Bone marrow (tissue), 2 donors: ENCODE measurements at places on chromosomes 13 and 19.

- DNase-seq: peak; percentile 26
Measured at GRCh38 chr13:84659359-84659661, 777.0 kb upstream of the SLITRK1 start.

DNA sequence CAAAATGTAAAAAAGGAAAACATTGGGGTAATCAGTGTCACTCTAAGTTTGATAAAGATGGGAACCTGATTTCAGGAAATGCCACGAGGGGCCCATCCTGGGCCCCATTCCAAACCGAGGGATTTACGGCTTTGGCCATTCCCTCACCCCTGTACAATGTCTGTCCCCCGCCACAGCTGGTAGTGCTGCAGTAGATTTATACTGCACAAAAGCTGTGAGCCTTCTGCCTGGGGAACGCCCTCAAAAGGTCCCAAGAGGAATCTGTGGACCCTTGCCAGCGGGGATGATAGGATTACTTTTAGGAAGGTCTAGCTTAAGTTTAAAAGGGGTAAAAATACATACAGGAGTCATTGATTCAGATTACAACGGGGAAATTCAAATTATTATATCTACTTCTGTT, 173.4 kb upstream of the SGCG start:
- DNase-seq: no peak

- DNase-seq: no peak
Measured at GRCh38 chr13:114025714-114026431, 52.0 kb upstream of the C13orf46 start.

GRCh38 chr13:20198781-20199180, 6.0 kb upstream of the GJB2 start:
- no peak for DNase-seq

DNA sequence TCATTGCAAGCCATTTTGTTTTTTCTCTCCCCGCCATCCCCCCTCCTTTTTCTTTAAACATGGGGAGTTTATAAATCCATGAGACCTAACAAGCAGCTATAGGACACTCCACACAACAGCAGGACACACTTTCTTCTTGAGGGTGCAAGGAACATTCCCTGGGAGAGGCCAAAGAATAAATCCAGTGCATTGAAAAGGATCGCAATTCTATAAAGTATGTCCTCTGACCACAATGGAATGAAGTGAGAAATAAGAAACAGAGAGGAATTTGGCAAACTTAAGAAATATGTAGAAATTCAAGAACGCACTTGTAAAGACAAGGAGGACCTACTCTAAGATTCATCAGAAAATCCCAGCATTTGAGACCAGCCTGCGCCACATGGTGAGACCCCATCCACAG, 11.9 kb downstream of the KLF2 start:
- DNase-seq: no peak

DNA sequence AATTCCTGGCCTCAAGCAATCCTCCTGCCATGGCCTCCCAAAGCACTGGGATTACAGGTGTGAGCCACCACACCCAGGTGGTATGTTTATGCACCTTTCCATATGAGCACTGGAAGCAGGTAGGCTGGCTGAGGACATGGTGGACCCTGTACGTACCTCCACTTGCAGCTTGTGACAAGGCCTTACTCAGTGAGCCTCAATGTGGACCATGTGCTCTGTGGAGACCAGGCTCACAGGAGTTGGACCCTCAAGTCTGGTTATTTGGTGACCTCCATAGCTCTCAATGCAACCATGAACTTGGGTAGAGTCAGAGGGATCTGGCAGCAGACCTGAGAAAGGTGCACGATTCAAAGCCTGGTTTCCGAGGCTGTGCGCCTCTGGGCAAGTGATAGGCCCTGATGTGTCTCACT, 5.5 kb downstream of the ACP4 start:
- DNase-seq: no peak

DNA sequence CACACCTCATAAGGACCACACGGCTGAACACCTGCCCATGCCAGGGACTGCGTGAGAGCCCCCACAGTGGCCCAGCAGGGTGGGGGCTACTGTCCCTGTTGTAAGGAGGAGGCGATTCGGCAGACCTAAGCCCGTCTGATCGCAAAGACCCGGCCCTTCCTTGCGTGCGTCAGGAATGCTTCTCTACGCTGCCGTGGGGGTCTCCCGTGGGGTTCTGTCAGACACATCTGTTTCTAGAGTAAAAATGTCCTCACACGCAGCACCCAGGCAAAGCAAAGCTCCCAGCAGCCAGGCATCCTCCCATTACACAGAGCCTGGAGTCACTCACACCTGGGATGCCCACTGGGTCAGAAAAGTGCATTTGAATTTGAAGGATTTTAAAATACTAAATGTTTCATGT, 147.7 kb upstream of the SOX1 start:
- no peak for DNase-seq

- DNase-seq: no peak
Measured at GRCh38 chr19:46226438-46226973, 3.0 kb upstream of the IGFL1 start.

- DNase-seq: no peak
Measured at GRCh38 chr13:100208626-100209025, 119.7 kb downstream of the PCCA start.

DNA sequence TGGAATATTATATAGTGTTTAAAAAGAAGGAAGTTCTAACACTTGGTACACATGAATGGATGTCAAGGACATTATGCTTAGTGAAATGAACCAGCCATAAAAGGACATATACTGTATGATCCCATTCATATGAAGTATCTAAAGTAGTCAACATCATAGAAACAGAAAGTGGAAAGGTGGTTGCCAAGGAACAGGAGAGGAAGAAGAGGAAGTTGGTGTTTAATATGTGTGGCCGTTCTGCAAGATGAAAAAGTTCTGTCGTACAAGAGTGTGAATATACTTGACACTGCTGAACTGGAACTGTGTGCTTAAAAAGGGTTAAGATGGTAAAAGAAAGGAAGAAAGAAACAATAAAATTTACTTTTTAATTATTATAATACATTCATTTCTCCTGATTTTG, 33.1 kb upstream of the C1QTNF9 start:
- DNase-seq: no peak

DNA sequence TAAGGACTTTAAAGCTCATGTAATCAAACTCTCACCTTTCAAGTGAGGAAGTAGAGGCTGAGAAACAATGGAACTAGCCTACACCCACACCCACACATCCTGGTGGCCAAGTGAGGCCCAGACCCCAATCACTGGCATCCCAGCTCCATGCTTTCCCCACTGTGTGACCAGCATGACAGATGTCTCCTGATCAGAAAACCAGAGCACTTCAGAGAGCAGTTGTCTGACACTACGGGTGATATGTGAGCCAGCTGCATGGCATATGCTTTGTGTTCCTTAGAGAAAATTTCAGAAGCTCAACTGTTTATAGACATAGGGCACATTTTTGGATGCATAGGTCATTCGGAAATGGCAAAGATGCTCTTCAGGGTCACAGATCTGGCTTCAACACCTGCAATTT, 315.2 kb downstream of the NDFIP2 start:
- no peak for DNase-seq

DNA sequence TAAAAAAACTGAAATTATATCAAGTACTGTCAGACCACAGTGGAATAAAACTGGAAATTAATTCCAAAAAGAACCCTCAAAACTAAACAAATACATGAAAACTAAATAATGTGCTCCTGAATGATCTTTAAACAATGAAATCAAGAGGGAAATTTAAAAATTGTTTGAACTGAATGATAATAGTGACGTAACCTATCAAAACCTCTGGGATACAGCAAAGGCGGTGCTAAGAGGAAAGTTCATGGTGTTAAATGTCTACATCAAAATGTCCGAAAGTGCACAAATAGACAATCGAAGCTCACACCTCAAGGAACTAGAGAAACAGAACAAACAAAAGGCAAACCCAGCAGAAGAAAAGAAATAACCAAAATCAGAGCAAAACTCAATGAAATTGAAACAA, 70.8 kb upstream of the TUBA3C start:
- no peak for DNase-seq

DNA sequence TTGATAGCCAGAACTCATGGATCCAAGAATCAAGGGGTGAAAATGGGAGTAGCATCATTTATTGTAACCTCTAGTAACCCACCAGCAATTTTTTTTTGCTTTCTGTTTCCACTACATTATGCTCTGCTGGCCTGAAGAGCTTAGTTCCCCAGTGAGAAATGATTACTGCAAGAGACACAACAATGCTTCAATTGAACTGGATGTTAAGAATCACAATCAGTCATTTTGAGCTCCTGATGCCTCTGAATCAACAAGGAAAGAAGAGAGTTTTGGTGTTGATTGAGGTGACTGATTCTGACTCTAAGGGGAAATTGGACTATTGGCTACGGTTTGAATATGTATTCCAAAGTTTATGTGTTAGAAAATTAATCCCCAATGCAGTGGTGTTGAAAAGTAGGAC, 1084.4 kb downstream of the SLITRK1 start:
- DNase-seq: no peak

DNA sequence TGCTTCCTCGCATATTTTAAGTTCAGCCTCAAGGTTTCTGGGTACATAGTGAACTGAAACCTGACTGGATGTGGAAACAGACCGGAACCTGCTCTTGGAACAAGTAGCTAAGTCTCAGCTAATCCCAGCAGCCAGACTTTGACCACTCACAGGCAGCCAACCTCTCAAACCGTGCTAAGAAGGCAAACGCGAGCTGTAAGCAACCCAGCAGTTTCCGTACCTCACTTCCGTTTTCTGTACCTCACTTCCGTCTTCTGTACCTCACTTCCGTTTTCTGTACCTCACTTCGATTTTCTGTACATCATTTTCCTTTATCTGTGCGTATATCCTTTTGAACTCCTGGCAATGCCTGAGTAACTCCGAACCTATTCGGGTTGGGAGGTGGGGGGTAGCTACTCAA, 96.8 kb downstream of the SUCLA2 start:
- DNase-seq: no peak

DNA sequence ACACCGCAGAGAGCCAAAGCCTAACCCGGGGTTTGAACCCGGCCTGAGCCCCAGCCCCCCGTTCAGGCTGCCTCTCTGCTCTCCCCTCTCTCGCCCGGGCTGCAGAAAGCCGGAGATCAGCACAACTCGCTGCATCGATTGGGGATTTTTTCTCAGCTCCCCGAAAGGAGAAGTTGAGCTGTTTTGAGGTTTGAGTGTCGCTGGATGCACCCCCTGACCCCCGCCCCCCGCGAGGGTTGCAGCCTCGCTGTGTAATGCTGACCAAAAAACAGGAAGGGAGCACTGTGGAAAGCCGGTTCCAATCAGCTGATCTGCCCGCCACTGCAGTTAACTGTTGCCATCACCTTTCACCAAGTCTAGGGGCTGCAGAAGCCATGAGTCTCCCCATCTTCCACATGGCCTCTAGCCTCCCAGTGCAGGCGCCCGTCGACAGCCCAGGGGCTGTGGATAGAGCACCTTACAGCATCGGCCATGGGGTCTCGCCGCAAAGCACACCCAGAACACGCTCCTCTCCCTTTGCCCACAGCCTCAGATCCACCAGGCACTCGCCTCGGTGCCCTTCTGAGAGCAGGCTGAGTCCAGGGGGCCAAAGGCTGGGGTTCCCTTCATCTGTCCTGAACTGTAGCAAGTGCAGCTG, 34.5 kb downstream of the MYO9B start:
- DNase-seq: peak; percentile 94

- DNase-seq: no peak
Measured at GRCh38 chr13:62040806-62041205, 625.2 kb upstream of the PCDH20 start.

- no peak for DNase-seq
Measured at GRCh38 chr13:28499609-28500008, 4.7 kb upstream of the FLT1 start.

DNA sequence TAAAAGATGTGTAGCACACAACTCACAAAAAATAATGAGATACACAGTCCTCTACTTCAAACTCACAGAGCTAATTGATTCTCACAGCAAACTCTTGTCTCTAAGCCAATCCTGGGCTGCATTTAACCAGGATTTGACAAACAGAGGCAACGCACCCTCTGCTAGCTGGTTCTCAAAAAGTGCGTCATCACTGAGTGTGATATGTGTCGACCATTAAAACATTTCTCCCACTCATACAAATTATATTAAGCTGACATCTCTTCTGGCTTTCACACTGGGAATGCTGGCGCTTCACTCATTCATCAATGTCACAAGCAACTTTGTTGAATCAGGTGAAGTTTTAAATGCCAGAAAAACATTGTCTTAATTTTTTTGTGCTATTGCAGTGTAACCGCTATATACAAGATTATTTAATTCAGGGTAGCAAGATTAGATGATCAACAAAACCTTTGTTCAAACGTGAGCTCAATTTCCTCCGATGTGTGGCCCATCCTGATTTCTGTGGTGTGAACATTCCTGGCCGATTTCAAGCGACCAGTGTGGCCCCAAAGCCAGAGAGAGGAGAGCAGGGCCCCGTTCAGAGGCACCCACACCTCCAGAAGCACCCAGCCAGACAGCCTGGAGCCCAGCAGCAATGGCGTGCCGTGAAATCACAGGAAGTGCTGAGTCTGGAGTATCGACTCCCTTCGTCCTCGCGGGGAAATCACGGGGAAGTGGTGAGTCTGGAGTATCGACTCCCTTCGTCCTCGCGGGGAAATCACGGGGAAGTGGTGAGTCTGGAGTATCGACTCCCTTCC, 49.4 kb downstream of the RASA3 start:
- DNase-seq: no peak

DNA sequence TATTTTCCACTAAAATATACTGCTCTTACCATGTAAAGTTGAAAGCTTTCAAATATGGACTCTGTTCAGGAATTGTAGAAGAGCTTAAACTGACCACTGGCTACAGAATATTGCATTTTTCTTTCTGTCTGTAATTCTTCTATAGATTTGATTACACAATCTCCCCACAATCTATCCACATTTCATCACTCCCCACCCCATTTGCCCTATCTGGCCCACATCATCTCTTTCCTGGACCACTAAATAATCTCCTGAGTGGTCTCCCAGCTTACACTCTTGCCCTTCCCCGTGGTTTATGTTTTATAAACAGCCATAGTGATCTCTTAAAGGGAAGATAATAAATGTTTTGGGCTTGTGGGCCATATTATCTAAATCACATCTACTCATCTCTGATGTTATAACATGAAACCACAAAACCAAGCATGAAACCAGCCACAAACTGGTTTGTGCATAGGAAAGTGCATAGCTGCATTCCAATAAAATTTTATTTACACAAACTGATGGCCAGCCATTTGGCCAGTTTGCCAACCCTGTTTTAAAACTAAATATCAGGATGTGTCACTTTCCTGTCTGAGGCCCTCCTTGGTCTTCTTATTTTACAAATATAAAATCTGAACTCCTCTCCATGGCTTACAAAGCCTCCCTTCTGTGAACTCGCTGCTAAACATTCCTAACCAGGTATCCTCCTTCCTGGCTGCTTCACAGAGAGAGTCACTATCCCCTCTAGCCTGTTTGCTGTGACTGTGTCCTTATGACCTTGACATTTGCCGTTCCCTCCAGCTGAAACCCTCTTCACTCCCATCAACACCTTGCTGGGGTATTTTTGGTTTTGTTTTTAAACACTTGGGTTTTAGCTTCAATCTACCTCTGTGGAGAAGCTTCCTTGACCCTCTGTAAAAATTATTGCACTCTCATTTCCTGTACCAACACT, 500.9 kb downstream of the GPC6 start:
- no peak for DNase-seq

- no peak for DNase-seq
Measured at GRCh38 chr13:75566658-75567057, 17.1 kb downstream of the UCHL3 start.
